ENCODE measurements at places on chromosomes 7 and 10. TPM values are rescaled to one million over a fixed set of nuclear protein-coding genes. Genes with fewer than 3 reads are reported as not detected.

DNA sequence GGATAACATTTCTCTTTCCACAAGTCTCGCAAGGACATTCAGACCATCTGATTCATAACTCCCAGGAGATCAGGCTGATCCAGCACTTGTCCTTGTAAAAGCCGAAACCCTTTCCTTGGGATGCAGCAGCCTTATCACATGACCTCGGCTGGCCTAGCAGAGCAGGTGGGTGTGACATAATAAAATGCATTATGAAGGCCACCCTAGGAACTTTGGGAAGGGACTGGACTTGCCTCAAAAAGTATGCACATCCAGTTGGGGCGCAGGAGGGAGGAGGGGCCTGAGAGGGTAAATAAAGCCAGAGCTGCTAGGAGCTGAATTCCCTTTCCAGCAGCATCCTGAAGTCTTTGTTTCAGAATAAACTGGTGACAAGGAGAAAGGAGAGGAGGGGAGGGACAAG lies 260.8 kb downstream of the SNX13 start:
- no peak for DNase-seq

DNA sequence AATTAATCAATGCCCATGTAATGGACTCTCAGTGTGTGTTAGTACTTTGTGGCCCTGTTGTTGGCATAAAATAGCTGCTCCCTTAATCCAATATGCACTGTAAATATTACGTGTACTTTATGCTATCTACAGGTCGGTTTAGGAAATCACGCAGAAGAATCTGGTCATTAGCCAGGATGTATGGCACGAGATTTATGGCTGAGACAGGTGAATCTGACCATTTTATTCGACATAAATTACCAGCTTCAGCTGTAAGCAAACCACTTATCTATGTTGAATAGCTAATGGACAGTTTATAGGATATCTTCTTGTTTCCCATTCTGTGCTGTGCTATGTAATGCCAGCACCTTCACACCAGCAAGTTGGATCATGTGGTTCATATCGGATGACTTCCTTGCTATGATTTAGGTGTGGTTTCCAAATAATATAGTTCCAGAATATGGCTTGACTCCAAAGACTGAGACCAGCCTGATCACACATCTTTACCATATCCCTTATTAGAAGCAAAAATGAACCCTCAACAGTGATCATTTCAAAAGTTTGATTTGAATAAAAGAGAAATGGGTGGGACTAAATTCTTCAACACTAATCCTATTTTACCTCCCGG lies 301.4 kb downstream of the AHR start:
- DNase-seq, result no peak

- no peak for DNase-seq
These were observed 19.0 kb upstream of the C10orf71 start for GRCh38 chr10:49280001-49280408.

DNA sequence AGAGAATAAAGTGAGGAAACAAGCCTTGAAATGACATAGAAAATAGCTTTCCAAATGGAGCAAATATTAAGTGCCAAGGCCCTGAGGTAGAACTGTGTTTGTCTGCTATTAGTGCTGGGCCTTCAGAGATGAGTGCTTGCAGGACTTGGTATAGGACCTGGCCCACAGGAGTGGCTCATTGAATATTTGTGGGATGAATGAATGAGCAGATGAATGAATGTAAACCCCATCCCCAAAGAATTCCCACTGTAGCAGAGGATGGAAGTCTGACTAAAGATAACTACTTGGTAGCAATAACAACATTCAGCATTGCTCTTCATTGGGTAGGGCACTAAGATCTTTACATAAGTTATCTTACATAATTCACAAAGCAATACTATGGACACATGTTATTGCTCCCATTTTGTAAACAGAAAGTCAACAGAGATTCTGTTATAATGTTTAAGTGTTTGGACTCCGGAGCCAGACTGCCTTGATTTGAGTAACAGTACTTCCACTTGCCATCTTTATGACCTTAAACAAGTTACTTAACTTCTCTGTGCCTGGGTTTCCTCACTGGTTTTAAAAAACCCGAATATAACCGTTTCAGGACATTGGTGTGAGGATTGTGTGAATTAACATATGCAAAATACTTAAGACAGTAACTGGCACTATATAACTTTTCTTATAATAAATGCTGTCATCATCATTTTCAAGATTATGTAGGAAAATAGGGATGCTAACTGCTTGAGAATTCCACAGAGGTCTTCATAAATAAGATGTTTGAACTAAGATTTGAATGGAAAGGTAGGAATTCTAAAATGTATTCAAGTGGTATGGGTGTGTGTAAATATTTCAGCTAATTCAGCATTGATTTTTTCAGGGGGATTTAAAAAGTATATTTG lies 141.9 kb downstream of the PRKG1 start:
- DNase-seq, result no peak

DNA sequence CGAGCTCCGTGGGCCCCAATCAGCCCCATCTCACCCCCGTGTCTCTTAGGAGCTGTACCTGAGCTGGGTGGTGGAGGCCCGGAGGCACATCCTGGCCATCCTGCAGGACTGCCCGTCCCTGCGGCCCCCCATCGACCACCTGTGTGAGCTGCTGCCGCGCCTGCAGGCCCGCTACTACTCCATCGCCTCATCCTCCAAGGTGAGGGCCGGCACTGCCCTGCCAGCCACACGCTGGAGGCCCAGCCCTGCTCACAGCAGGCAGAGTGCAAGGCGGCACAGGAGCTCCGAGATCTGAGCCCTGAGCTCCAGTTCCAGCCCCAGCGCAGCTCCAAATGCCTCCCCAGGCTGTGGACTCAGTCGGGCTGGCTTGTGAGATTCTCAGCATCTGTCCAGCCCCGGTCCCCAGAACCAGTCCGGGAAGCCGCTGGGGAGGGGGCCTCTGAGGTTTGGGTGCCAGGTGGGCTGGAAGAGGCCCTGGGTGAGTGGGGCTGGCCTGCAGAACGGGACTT lies 9.3 kb downstream of the TMEM120A start:
- no peak for DNase-seq

DNA sequence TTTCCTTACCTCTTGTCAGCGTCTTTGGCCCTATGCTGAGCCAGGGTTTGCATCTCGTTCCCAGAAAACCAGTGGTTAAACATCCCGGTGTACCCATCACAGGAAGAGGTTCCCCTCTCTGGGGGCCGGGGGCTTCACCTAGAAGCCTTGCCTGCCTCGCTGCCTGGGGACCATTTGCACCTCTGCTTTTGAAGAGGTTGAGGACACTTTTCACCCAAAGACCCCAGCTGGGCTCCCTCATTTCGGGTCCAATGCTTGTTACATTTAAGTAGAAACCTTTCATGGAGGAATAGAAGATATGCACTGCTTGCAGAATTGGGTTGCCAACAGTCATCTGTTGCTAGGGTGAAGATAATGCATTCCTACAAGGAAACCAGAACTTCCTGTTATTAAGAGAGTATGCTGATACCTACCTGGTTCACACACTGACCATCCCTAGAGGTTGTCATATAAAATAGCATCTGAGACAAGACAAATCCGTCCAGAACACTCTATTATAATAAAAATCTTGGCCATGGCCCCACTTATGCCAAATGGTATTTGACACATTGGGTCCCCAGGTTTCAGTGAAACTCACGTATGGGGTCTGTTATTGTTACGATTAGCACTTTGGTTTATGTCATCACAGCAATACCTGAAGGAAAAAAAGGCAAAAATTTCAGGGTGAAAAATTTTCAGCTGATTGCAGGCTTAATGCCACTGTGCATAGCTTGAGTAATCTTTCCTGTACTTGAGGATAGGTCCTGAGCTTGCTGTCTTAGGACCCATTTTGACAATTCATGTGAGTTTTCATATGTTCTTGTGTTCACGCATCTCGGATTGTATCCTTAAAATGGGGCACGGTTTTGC lies 917 bp downstream of the ZNF365 start:
- DNase-seq, result no peak

DNA sequence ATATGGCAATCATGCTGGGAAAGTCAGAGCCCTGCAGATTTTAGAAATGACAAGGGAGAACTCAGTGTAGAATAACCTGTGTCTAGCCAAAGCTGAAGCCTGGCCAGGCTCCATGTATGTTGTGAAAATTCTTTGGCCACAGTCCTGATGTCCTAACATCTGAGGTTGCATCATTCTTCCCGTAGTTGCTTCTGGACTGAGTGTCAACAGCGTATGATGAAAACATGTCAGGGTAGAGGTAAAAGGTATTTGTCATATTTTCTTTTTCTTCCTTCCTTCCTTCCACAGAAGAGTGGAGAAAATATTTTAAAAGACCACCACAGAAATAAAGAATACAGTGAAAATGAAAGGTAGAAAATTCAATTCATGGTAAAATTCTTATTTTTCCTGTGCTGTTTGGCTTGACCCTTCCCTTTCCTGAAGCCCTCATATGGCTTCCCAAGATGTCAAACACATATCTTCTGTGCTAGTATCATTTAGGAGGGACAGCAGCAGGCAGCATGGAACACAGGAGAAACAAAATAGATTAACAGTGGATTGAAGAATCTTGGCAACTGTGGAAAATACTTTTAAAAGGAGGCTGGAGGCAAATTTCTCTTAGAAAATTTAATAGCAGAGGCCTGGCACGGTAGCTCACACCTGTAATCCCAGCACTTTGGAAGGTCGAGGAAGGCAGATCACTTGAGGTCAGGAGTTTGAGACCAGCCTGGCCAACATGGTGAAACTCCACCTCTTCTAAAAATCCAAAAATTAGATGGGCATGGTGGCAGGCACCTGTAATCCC lies 18.9 kb upstream of the NRBF2 start:
- no peak for DNase-seq

DNA sequence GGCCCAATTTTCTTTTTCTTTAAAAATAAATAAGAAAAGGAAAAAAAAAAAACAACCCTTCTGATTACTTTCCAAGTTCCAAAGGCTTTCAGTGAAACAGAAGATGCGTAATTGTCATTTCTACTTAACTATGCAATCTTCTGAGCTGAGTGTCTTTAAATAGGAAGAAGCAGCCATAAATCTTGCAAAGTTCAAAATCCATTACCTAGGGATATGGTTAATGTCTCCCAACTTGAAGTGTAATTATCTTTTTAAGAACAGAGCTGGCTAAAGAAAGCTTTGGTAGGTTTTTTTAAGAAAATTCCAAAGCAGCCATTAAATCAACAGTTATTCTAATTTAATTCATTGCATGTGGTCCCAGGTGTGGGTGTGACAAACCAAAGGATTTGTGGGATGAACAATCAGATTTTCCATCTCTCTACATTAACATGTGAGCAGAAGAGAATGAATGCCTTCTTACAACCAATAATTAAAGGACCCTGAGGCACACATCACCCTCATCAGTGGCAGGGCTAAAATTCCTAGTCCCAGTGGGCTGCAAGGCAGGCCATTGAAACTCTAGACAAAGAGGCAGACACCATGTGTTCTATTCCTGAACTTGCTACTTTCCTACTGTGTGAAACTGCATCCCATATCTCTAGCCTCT lies 419.2 kb downstream of the REEP3 start:
- no peak for DNase-seq

GRCh38 chr7:99693427-99694200 lies 13.8 kb upstream of the CYP3A5 start:
- peak; percentile 51 for DNase-seq

DNA sequence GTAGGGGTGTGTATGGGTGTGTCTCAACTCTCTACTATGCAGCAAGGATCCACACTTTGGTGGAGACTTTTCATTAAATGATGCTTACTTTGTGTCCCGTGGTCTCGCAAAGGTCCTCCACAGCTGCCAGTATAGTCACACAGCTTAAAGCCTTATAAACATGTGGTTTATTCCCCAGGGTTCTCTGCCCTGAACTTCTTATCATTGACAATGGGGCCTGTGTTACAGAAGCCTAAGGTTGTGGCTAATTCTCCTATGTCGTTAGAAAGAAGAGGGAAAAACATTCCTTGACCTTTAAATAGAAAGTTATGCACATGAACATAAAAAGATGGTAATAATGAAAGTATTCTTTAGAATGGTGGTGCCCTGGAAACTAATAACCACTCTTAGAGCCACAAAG lies 201.4 kb downstream of the INHBA start:
- no peak for DNase-seq

DNA sequence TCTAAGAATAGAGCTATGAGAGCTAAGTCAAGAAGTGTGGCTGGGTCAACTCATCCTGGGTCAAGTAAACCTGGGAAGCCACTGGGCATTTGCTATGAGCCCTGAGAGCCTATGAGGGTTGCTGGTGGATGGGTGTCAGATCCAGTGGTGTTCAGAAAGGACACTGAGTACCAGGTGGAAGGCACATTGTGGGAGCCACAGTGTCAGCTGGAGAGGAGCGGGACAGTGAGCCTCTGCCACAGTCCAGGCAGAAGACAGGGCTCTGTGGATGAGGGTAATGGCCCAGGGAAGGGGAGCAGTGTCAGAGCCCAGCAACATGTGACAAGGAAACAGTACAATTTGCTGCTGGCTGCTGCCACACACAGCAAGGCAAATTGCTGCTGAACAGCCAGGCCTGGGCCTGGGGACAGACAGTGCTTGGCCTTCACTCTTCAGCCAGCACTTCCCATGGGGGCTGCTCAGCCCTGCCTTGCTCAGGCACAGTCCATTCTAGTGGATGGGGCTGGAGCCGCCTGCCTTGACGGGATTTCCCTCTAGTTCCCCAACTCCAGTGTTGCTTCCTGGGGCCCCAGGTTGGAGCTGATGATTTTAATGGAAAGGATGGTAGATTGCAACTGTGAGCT lies 90.9 kb upstream of the CHST15 start:
- no peak for DNase-seq

- DNase-seq, result no peak
These were observed 55.3 kb downstream of the KIF5B start for GRCh38 chr10:32000937-32001336.

DNA sequence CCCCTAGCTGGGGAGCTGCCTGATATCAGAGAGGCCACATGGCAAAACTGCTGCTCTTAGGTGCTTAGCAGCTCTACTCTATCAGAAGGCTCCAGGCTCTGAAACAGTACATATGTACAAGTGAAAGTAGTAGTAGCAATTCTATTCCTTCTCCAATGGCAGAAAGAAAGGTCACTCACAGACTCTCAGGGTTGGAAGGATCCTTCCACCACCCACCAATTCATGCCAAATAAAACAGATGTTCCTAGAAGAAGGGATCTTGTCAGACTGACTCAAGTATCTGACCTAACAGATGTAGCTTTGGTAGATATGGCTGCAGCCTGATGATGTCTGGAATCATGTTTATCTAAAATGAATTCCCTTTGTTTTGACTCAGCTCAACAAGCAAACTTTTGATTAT lies 8.0 kb upstream of the ALDH18A1 start:
- DNase-seq, result no peak

- no peak for DNase-seq
These were observed 680.4 kb upstream of the FOXK1 start for GRCh38 chr7:4001742-4002141.

The TMEM184A gene
- not detected for total RNA-seq

The TMEM26 gene
- total RNA-seq, result 0.43 TPM

The FRMD4A gene
- 0.10 TPM for total RNA-seq

The CCNY gene
- total RNA-seq, result 91.9 TPM

The CUEDC2 gene
- 27.0 TPM for total RNA-seq

The RADIL gene
- total RNA-seq, result not detected

The LIPK gene
- total RNA-seq, result not detected

The GRM3 gene
- not detected for total RNA-seq

Data from naive thymus-derived CD4-positive, alpha-beta T cell (primary cell).